ENCODE measurements at places on chromosomes 1 and 21.

GRCh38 chr1:224784265-224785039 lies 145.0 kb upstream of the DNAH14 start:
- DNase-seq = no peak

DNA sequence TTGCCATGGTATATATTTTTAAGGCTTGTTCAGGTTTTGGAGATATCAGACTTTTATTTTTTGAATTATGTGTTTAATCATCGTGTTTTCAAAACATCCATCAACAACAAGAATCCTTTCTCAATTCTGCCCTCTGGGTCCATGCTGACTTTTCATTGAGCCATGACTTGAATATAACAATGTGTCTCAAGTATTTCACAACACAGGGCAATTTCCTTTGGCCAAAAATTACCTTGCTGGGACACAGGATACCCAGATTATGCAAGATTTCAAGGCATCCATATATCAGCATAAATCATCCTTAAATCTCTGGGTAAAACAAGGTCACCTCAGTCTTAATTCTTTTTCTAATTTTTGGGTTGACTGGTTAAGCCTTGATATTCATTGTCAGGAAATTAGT lies 411.2 kb upstream of the USP24 start:
- no peak for DNase-seq

GRCh38 chr1:169316556-169316955 lies 51.0 kb downstream of the NME7 start:
- no peak for DNase-seq

DNA sequence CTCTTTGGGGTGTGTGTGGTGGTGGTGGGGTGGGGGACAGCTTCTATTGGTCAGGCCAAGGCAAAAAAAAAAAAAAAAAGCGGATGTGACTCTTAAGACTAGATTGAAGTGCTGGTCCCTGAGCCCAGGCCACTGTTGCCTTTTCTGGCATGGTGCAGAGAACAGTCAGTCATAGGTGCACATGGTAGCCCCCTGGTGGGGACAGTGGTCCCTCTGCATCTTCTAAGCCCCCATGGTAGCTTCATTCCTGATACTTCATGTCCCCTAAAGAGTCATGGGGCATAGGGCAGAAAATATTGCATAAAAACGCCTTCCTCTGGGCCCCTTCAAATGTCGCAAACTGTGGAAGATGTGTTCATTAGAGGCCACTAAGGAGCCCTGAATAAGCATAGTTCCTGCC lies 371.8 kb downstream of the NPHP4 start:
- DNase-seq = no peak

GRCh38 chr1:117613969-117614729 lies 8.3 kb downstream of the TENT5C start:
- no peak for DNase-seq

GRCh38 chr1:31524186-31524901 lies 52.0 kb upstream of the TINAGL1 start:
- no peak for DNase-seq

DNA sequence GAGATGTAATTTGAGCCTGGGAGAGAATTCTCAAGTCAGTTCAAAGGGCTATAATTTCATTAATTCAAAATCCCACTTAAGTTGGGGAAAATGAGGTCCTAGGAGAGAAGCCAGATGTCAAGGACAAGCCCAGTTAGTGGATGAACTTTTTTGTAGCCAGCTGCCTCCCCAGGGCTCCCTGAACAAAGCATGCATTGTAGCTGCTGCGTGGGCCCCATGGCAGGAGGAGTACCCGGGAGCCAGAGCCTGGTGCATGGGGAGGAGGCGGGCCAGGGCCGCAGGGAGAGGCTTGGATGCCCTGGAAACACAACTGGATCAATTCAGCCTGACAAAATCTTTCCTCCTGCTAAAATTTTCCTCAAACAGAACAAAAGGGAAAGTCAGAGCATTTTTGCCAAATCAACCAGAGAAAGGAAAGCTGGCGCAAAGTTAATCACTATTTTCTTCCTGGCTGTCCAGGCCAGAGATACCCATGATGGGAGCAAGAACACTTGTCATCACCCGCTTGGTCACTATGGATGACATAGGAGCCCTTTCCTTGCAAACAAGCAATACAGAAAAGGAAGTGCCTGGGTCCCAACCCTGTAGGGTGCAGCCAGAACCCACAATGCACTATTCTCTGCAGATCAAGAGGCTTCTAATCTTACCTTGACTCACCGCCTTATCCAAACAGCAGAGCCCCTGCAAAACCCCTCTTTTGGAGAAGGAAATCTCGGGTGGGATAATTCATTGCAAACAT lies 248.1 kb upstream of the RAB4A start:
- DNase-seq = no peak

DNA sequence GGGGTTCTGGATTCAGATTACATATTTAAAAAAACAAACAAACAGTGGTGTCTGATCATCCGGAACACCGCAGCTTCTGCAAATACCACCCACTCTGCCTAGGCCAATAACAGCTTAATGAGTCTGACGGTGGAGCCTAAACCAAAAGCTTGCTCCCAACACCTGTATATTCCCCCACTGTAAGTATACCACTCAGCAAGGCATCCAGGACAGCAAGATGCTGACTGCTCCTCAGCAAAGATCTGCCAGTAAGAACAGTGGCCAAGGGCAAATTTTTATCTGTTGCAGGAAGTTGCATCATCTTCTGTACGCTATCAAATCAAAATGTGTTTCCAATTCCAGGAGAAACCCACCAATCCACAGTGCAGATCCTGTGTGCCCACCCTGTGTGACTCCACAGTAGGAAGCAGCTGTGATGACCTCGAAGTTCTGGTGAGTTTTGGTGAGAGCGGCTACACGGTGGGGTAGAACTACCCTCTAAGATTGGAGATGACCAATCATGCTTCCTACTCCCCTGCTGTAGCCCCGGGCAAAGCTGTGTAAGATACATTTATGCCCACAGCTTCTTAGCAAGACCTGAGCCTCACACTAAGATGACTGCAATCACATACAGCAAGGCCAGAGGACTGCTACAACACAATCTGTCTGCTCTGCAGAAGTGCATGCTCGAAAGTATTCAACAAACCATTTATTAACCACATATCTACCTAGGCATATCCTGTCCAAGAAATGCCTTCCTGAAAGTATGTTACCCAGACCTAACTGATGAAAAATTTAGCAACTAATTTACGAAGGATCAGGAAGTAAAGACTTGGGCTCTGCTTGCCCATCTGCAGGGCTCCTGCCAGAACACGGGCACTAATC lies 30.5 kb downstream of the SIPA1L2 start:
- peak; percentile 41 for DNase-seq

GRCh38 chr1:231376875-231377549 lies 38.9 kb downstream of the SPRTN start:
- no peak for DNase-seq

GRCh38 chr1:207801819-207802218 lies 50.0 kb downstream of the CD46 start:
- DNase-seq = no peak

DNA sequence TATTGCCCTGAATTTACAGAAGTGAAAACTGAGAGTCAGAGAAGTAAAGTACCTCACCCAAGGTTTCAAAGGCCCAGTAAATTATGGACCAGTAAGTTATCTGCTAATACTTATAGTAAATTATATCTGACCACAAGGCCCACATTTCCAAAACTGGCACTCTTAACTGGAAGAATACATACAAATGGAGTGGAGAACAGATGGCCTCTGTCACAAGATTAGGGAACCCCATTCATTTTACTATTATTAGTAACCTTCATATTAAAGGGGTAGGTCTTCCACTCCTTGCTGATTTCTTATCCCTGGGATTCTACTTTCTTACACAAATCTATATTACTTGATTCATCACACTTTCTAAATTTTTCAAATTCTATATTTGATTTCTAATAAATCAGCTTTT lies 588.8 kb downstream of the NEGR1 start:
- DNase-seq = no peak

- DNase-seq = no peak
Measured at GRCh38 chr1:31712068-31712467, 8.3 kb upstream of the COL16A1 start.

GRCh38 chr1:17540255-17541001 lies 930 bp downstream of the ARHGEF10L start:
- no peak for DNase-seq

DNA sequence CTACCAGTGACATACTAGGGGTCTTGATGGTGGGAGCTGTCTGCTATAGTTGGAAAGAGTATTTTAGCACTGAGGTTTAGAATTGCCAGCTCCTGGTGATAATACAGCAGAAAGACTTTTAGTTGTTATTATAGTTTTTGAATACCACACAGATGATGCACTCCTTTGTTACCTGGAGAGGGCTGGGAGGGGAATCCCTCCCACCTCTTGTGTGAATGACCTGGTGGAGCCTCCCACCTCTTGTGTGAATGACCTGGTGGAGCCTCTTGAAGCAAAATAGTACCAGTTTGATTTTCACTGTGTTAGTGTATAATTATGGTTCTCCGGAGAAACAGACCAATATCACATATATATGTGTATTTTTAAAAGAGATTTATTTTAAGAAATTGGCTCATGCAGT lies 3.3 kb downstream of the DISP1 start:
- no peak for DNase-seq

- DNase-seq = peak; percentile 16
Measured at GRCh38 chr1:237677979-237678378, 212.7 kb downstream of the ZP4 start.

DNA sequence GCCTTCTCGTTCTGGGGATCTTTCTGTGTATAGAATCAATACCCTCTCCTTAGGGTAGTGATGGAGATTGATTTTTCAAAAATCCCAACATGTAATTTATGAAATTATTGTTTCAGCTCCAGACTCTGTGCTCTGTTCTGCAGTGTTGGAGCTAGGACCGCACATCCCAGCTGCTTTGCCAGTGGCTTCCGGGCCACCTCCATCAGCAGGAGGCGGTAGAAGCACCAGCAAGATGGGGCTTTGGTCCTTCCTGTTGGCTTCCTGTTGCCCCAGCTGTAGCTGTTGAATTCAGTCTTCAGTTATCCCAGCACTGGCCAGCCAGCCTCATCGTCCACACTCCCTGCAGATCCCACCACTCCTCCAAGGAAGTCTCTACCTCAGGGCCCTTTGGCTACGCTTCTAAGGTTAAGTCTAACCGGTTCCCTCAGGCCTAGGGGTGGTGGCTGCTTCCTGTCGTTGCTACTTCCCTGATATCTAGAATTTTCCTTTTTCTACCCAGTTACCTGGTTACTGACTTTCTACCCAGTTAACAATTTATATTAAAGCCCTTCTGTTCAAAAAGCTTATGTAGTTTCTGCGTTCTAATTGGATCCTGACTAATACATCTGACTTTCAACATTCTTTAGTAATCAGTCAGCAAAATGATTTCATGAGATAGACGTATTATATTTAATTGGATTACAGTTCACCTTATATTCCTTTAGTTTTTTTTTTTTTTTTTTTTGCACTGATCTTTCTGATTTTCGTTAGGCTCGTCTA lies 24.6 kb downstream of the GALNT2 start:
- no peak for DNase-seq

DNA sequence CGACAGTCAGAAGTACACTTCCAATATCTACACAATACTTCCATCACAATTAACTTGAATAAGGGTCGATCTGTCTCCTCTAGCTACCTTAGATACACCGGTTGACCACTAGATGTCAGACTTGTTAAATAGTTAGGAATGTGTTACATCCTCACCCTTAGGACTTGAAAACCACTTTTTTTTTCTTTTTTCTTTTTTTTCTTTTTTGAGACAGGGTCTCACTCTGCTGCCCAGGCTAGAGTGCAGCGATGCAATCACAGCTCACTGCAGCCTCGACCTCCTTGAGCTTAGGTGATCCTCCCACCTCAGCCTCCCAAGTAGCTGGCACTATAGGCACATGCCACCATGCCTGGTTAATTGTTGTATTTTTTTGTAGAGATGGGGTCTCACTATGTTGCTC lies 120.4 kb upstream of the GREM2 start:
- peak; percentile 62 for DNase-seq

DNA sequence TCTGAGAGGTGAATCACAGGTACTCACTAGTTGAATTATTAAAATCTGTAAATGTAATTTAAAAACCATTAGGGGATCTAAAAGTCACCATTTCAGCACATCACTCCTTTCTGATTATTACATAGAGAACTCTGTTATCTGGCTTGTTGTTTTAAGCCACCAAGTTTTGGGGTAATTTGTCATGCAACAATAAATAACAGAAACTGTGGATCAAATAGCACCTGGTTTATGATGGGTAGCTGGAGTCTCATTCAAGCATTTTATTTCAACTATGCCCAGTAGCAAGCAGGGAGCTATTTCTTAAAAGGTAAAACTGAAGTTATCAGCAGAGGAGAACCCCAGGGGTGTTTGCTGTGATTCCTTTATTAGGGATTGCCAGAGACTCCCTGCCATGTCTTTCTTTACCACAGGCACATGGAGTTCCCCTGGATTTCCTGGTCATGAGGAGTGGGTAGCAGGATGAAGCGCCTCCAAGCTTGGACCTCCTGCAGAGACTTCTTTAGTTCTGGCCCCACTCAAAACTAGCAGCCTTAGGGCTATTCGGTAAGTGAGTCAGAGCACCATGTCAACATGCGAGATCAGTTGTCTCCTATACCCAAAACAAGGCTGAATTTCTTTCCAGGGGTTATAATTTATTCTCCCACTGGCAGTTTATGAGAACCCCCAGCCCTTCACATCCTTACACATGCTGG lies 179.2 kb downstream of the GIPC2 start:
- no peak for DNase-seq

- DNase-seq = no peak
Measured at GRCh38 chr21:39439232-39439631, 6.3 kb downstream of the LCA5L start.

- no peak for DNase-seq
Measured at GRCh38 chr1:30550365-30551220, 172.8 kb downstream of the MATN1 start.
